ENCODE measurements at places on chromosomes 12 and 14.

GRCh38 chr14:23725980-23726710 is 90.0 kb downstream of the DHRS2 start:
- no peak for DNase-seq

DNA sequence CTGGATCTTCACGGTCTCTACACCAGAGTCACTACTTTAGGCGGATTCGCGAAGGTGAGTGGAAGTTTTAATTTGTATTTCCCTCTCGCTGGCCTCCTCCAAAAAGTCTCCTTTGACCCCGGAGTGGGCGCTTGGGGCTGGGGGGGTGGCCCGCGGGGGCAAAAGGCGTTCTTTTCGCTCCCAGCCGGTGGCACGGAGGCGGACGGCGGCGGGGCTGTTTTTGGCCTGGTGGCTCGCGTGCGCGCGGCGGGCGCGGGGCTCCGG is 510 bp downstream of the ARID2 start:
- peak; percentile 23 for DNase-seq

GRCh38 chr12:108106599-108106998 is 22.5 kb upstream of the WSCD2 start:
- no peak for DNase-seq

- no peak for DNase-seq
Measured at GRCh38 chr14:73775339-73776193, 61.4 kb upstream of the PNMA1 start.

DNA sequence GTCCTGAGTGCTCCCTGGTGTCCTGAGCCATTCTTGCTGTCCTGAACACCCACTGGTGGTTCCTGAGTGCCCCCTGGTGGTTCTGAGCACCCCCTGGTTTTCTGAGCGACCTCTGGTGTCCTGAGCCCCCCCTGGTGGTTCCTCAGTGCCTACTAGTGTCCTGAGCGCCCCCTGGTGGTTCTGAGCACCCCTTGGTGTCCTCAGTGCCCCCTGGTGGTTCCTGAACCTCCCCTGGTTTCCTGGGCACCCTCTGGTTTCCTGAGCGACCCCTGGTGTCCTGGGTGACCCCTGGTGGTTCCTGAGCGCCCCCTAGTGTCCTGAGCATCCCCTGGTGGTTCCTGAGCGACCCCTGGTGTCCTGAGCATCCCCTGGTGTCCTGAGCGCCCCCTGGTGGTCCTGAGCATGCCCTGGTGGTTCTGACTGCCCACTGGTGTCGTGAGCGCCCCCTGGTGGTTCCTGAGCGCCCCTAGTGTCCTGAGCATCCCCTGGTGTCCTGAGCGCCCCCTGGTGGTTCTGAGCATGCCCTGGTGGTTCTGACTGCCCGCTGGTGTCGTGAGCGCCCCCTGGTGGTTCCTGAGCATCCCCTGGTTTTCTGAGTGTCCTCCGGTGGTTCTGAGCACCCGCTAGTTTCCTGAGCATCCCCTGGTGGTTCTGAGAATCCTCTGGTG is 473.1 kb downstream of the TMEM121 start:
- peak; percentile 56 for DNase-seq

DNA sequence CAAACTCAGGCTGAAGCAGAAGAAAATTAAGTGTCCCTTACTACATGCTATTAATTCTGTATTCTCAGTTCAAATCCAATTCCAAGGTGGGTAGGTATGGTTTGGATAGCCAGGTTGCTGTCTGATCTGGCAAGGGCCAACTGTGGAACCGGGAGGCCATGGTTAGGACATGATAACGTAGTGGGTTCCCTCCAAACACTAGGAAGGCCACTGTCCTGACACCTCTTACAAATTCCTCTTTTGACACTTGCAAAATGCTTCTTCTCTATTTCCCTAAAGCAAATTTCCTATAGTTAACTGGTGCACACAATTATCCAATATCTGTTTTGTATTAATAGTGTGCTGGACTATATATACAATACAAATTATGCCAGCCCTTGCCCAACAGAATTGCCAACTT is 70.8 kb downstream of the RNF34 start:
- no peak for DNase-seq

DNA sequence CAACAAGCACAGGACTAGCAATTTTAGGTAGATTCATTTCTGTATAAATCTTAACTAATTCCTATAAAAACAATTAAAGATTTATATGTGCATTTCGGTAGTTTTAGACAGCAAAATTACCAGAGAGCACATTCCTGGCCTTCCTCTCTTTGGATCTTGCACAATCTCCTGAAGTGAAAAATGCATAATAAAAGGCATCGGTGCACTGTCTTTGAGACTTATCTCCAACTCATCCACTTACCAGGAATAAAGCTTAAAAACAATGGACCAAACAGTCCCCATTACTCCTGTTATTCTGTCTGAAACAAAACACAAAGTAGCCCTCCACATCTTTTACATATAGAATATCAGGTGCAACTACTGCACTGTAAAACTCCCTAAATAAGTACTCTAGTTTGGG is 69.3 kb downstream of the HECTD1 start:
- DNase-seq: no peak

GRCh38 chr14:24465368-24465767 is 22.8 kb upstream of the SDR39U1 start:
- DNase-seq: no peak

- DNase-seq: no peak
Measured at GRCh38 chr14:80615831-80616230, 325.7 kb downstream of the CEP128 start.

- DNase-seq: no peak
Measured at GRCh38 chr12:114776731-114777442, 92.9 kb upstream of the TBX3 start.

DNA sequence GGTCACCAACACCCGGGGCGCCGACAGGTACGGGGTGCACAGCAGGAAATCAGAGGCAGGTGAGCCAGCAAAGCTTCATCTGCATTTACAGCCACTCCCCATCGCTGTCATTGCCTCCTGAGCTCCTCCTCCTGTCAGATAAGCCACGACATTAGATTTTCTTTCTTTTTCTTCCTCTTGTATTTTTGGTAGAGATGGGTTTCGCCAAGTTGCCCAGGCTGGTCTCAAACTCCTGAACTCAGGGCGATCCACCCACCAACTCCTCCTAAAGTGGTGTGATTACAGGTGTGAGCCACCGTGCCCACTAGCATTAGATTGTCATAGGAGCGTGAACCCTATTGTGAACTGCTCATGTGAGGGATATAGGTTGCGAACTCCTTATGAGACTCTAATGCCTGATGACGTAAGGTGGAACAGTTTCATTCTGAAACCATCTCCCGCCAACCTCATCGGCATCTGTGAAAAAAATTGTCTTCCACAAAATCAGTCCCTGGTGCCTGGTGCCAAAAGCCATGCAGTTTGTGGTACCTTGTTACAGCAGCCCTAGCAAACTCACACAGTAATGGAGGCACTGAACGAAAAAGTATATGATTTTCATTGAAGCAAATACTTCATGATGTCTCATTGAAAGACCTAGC is 1.5 kb downstream of the STYK1 start:
- no peak for DNase-seq

- DNase-seq: no peak
Measured at GRCh38 chr12:19867970-19868369, 428.7 kb downstream of the AEBP2 start.

- DNase-seq: no peak
Measured at GRCh38 chr12:30201301-30202160, 417.8 kb upstream of the TMTC1 start.

DNA sequence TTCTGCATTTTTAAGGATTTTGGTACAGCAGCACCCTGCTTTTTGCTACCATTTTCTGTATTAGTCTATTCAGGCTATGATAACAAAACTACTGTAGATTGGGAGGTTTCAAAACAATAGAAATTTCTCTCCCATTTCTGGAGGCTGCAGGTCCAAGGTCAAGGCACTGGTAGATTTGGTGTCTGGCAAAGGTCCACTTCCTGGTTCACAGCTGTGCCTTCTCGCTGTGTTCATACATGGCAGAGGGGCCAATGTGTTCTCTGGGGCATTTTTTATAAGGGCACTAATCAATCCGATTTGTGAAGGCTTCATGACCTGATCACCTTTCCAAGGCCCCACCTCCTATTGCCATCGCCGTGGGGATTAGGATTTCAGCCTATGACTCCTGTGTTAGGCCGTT is 268.1 kb upstream of the RTL1 start:
- no peak for DNase-seq

DNA sequence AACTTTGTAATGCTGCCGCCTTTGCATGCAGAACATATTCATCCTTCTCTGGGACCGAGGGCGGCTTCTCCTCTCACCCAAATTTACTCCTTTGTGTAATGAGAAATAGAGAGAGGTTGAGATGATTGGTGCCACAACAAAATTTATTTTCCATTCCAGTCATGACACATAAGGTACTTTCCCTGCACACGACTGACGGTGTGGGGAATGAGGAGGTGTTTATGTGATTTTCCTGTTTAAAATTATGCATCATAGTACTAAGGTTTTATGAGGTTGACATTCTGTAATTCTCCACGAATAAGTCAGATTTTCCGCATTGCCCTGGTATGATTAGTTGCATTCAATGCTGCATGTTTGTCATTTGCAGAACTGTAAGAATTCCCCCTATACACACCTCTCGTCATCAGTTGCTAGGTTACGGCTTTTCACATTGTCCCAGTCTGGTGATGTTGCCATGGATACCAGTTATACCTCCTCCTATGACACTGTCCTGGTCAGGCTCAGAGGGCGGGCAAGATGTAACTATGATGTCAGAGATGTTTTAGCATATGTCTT is 23.1 kb downstream of the BICDL1 start:
- no peak for DNase-seq

GRCh38 chr14:63995285-63995684 is 142.5 kb downstream of the SYNE2 start:
- no peak for DNase-seq

DNA sequence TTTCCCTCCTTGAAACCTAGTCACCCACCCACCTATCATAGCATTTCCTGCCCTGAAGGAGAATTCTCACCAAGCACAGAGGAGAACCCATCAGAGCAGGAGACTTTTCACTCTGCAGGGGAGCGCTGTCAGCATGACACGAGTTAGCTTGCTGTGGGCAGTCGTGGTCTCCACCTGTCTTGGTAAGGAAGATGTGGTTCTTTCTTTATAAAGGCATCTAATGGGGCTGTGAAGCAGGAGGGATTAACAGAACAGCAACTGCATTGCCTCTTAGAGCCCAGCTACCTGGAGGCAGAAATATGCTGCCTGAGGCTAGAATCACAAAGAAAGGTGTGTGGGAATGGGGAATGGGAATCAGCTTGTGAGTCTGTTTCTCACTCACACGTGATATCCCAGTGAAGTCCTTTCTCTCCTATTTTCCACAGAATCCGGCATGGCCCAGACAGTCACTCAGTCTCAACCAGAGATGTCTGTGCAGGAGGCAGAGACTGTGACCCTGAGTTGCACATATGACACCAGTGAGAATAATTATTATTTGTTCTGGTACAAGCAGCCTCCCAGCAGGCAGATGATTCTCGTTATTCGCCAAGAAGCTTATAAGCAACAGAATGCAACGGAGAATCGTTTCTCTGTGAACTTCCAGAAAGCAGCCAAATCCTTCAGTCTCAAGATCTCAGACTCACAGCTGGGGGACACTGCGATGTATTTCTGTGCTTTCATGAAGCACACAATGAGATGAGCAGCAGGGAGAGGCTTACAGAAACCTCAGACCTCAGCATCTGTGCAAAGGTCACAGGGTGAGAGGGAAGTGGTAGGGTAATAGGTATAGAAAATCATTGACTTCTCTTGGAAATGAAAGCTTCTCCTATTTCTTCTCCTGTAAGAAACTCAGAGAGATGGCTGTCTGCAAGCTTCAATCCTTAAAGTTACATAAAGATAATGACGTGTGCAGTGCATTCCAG is 316.9 kb downstream of the DAD1 start:
- DNase-seq: no peak

GRCh38 chr12:11891346-11891745 is 179.4 kb upstream of the BCL2L14 start:
- DNase-seq: no peak

GRCh38 chr14:70857496-70857890 is 48.2 kb upstream of the MAP3K9 start:
- DNase-seq: no peak

DNA sequence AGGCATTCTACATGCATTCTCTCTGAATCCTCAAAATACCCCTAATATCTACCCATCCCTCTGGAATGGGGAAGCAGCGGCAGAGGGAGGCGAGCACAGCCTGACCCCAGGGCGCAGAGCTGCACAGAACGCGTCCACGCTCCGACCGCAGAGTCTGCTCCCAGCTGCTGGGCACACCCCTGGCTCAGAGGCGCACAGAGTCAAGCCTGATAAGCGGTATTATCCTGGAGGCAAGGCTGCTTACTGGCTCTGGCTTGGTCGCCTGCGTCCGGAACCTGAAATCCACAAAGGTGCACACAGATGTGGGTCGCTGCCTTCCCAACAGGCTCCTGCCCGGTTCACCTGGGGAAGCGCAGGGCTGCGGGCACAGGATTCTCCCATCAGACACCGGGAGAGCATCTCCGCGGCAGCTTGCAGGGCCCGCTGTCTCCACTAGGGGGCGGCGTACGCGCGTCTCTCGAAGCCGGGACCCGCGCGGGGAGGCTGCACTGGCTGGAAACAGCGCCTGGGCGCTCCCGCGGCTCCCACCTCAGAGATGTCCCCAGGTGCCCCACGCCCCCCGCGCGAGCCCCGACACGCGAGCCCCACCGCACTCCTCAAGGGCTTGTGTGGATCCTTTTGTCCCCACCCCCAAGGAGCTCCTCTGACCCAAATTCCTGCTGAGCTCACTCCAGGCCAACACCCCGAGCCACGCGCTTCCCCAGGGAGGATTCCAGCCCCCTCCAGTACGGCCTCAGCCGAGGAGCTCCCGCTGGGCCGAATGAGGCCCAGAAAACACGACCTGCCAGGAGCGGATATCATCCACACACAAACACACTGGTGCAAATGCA is 120.1 kb upstream of the FZD10 start:
- DNase-seq: peak; percentile 78

DNA sequence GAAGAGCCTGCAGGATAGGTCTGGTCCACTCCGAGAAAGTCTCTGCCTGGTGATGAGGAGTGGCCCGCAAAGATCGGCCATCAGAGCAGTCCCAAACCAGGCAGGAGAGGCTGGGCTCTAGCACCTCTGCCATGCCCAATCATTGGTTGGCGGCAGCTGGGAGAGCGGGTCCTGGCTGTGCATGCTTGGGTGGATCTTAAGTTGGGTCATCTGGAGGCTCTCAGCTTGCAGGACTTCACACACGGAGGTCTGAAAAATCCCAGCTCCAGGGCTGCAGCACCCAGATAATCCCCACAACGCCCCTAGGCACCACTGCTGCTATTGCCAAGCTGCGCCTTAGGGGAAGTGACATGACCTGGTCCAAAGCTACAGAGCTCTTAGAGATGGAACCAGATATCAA is 766.7 kb upstream of the TBX3 start:
- no peak for DNase-seq

DNA sequence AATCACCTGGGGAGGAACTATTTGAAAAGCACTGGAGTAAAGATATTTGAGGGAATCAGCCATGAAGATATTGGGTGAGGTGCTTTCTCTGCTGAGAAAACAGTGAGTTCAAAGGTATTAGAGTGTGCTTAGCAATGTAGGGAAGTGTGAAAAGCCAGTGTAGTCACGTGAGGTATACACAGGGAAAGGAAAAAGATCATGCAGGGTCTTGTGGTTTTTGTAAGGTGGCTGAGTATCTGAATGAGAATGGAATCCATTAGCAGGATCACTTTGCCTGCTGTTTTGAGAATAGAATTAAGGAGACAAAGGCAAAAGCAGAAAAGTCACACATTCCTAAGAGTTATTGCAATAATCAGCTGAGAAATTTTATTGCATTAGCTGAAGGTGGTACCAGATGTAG is 193.0 kb downstream of the PIK3C2G start:
- DNase-seq: no peak

Data from WERI-Rb-1 (cell line).